Coronary artery (tissue), 2 donors: ENCODE measurements at places on chromosomes 4 and X.

- DNase-seq: no peak
These were observed 63.5 kb upstream of the COL25A1 start for GRCh38 chr4:109365939-109366338.

- DNase-seq: no peak
These were observed 350.9 kb downstream of the MID1IP1 start for GRCh38 chrX:39152106-39152649.

GRCh38 chr4:108607079-108607815, 13.1 kb upstream of the RPL34 start:
- DNase-seq: no peak

GRCh38 chr4:8351931-8352367, 82.4 kb downstream of the HTRA3 start:
- DNase-seq: no peak

- DNase-seq: no peak
These were observed 357.2 kb upstream of the FAM241A start for GRCh38 chr4:111788099-111788498.

DNA sequence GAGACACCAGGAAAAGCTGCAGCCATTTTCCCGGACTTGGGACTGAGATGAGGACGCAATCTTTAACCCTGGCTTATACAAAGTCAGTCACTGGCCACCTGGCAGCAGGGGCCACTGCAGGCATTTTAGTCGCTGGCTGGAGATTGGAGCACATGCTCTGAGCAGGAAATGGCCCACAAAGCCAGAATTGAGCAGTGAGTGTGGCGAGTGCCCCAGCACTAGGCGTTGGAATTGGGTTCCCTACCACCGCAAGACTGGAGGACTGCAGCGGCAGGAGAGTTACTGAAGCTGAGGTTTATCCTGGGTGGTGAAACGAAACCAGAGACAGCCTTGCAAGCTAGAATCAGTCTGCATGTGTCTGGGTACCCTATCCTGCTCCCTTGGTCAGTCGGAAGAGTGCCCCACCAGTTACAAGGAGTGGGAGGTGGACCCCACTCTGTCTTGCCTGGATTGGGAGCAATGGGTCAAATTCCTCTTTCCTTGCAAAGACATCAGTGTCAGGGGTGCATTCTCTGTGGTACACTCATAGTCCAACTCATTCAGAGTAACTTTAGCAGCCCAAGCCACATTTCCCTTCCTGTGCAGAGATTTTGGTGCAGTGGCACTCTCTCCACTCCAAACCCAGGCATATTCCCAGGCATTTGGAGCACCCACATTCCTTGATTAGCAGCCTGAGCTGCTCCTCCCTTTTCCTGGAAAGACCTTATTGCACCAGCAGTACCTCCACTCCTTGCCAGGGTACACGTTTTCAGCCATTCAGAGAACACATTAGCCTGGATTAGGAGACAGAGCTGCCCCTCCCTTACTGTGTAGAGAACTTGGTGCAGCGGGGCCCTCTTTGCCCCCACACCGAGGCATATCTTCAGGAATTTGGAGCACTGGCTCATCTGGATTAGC, 36.7 kb upstream of the PLK4 start:
- DNase-seq: no peak

DNA sequence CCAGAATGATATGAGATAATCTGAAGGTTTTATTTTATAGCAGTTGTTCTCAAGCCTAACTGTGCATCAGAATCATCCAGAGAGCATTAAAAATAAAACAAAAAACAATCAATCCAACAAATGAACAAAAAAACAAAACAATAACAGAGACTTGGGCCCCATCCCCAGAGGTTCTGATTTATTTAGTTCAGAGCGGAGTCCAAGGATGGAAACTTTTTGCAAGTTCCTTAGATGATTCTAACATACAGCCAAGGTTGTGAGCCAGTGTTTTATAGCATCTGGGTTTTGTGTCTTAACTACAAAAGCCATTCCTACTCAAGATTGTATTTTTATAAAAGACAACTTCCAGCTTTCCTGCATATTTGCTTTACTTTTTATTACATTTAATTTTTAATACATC, 59.4 kb upstream of the GRPR start:
- DNase-seq: no peak

DNA sequence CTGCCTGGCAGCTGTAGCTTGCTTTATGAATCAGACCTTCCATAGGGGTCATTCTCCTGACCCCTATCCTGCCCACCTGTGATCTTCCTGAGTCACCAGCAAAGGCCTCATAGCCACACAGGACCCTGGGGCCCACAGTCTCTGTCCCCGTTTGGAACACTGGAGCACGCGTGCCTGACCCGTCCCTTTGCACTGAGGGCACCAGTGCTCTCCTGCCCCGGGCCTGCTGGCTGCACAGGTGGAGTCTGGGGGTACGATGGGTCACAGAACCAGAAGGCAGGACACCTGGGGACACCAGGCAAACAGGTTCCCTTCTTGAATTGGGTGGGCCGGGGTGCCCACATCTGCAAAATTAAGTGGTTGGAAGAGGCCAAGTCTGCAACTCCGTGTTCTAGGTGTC, 97.2 kb downstream of the CPZ start:
- DNase-seq: no peak

- no peak for DNase-seq
These were observed 116.9 kb downstream of the SOWAHB start for GRCh38 chr4:76780781-76781697.

GRCh38 chr4:95516528-95517017, 32.2 kb downstream of the UNC5C start:
- no peak for DNase-seq

DNA sequence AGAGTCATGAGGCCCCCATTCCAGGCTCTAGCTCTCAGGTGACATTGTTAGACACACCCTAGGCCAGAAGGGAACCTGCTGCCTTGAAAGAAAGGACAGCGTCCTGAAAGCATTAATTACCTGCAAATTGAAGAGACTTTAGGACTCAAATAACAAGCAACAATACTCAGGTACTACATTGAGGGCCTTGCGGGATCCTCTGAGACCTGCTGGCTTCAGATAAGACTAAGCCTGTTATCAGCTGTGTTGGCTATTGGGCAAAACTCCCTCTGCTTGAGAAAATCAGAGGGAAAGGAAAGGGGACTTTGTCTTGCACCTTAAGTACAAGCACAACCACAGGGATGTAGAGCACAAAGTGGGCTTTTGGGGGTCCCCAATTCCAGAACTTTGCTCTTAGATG, 45.9 kb upstream of the DACH2 start:
- no peak for DNase-seq

GRCh38 chr4:77202491-77202890, 45.5 kb downstream of the CCNG2 start:
- no peak for DNase-seq

DNA sequence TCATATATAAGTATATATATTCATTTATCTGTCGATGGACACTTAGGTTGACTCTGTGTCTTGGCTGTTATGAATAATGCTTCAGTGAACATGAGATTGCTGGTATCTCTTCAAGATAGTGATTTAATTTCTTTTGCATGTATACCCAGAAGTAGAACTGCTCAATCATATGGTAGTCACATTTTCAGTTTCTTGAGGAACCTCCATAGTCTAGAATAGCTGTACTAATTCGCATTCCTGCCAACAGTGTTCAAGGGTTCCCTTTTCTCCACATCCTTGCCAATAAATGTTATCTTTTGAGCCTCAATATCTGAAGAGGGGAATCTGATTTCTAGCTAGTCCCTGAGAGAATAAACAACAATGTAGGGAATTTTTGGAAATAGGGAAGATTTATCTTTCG, 32.4 kb upstream of the CCNG2 start:
- DNase-seq: no peak

GRCh38 chrX:50874876-50875275, 35.7 kb upstream of the BMP15 start:
- DNase-seq: no peak

DNA sequence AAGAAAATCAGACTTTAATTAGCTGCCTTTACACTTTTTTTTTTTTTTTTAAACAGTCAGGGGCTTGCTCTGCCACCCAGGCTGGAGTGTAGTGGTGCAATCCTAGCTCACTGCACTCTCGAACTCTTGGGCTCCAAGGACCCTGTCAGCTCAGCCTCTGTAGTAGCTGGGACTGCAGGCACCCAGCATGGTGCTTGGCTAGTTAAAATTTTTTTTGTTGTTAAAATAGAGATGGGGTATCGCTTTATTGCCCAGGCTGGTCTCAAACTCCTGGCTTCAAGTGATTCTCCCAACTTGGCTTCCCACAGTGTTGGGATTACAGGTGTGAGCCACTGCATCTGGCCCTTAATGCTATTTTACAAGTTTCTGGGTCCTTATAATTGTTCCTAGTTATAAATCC, 359.1 kb downstream of the SPRY1 start:
- DNase-seq: no peak

DNA sequence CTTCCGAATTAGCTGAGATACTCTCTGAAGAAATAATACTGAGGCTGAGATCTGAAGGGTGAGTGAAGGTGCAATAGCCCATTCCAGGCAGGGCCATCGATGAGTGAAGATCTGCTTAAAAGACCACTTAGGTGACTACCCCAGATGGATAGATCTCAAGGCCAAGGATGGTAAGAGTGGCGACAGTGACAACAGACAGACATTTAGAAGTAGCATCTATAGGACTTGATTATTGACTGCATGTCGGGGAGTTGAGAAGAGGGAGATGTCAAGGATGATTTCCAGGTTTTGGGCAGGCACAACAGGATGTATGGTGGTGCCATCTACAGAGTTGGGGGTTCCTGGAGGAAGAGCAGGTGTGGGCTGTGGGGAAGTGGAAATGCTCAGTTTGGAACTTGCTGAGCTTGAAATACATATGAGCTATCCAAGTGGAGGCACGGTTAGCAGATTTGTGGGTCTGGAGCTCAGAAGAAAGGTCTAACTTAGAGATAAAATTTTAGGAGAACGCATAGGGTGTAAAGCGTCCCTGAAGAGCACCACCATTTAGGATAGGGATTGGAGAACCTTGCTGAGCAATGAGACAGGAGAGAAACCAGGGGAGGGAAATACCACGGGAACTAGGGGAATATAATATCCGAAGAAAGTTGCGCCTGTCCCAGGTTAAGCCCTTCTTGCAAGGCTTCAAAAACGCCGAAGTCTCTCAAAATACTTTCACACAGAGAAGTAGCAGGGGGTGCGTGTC, 688 bp downstream of the UFSP2 start:
- DNase-seq: no peak

- DNase-seq: no peak
These were observed 137.8 kb downstream of the SCFD2 start for GRCh38 chr4:53228036-53228435.

DNA sequence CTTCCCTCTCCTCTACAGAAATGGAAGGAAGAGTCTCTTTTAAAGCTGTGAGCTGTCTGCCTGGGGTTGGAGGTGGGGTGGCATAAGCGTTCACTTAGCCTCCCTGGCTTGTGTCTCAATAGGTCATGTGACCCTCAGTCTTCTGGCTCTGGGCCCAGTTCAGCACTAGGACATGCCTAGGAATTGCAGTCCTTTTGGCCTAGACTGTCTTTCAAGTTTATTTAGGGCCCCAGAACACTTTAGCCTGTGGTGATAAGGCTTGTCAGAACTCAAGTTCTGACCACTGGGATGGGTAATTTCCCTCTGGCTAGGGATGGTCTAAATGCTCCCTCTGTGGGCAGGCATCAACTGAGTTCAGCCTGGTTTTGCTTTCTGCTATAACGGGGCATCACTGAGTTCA, 34.3 kb upstream of the ARMCX4 start:
- no peak for DNase-seq

DNA sequence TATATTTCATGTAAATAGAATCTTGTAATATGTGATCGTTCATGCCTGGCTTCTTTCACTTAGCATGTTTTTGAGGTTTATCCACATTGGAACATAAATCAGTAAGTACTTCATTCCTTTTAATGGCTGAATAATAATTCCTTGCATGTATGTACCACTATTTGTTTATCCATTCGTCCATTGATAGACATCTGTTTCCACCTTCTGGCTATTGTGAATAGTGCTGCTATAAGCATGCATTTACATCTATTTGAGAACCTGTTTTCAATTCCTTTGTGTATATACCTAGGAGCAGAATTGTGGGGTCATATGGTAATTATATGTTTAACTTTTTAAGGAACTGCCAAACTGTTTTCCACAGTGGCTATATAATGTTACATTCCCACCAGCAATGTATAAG, 356.7 kb upstream of the DIPK2B start:
- DNase-seq: no peak

DNA sequence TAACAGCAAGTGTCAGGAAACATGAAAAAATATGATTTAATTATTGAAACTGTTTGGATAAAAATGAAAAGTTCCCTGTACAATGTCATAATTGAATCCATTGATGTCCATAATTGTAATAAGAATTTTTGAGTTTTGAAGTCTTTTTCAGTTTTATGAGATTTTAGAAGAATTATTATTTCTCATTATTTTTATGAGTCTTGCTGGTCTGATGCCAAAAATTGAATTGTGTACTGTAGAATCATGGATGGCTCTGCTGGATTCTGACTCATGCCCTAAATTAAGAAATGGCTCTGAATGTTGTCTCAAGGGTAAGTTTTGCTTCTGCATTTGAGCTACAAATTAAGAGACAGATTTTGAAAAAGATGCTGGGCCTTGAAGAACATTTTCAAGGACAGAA, 132.8 kb upstream of the MAP9 start:
- DNase-seq: no peak

DNA sequence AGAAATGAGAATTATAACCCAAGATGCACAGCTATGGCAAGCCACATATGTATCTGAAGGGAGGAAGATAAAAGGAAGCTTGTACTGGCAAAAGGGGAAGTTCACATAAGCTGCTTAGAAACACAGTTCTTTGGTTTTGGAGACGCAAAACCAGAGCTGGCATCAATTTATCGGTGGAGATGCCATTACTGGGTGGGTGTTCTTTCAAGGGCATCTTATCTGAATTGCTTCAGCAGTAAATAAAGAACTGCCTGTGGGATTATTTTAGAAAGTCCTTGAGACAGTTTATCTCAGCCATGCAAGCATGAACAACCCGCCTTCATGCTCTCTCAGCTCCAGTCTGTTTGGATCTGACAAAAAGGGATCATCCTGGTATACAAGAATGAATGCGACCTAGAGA, 60.8 kb downstream of the DDX60 start:
- no peak for DNase-seq

DNA sequence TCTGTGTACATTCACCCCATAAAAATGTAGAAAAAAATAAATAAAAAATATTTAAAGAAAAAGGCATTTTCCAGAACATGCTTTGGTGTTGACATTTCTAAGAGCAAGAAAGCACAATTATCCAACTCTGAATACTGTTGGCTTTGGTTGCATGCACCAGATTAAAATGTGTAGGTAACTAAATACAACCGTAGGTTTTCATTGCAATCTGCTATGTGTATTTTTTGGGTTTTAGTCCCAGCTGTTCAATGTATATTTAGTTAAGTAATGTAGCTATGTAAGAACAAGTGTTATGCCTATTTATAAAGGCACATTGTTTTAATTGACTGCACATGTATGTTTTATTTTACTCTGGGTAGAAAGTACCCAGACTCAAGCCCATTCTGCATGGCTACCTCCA, 108.1 kb upstream of the PAQR3 start:
- DNase-seq: no peak

DNA sequence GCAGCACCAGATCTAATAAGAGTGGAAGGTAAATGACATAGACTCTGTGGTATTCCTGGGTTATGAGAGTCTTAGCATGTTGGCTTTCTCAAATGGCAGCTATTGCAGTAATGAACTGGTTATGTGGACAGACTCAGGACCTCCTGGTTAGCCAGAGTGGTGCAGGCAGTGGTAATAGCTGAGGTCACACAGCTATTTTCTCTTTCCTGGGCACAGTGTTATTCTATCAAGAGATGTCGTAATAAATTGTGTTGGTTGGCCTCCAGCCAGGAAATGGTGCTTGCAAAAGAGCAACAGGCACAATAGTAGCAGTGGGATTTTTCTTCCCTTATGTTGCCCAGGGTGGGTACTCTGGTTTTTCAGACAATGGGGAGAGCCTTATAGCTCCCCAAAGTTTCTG, 279.2 kb upstream of the FGF16 start:
- DNase-seq: no peak

- no peak for DNase-seq
These were observed 203.6 kb downstream of the LDB2 start for GRCh38 chr4:16694884-16695276.
